ENCODE measurements at places on chromosomes 7 and 10.

DNA sequence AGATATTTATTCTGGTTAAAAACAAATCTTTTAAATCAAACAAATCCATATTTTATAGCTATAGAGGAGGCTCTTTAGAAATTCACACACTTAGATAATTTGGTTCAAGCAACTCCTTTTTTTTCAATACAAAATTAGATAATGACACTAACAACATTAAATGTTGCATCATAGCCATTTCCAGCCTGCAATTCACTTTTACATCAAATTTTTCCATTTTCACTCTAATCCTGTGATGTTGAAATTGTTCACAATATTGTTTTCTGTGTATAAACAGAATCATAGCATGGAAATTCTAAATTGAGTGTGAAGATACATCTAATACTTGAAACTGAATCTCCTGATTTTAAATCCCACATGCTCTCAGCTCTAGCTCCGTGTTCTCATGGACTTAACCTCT, 482.6 kb downstream of the INHBA start:
- DNase-seq = no peak

DNA sequence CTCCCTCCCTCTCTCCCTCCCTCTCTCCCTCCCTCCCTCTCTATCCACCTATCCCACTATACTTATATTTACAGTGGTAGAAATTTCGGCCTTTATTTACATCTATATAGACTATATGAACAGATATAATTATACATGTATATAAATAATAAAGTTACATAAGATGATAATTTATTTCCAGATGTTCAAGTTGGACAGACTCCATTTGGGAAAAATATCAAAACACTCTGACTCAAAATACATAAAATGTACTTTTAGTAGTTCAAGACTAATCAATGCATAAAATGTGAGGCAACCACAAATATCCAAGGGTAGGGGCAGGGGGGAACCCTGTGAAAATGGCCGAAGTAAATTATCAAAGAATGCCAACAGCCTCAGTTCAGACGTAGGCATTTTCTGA, 203.0 kb downstream of the FANK1 start:
- no peak for DNase-seq

- DNase-seq = no peak
Measured at GRCh38 chr7:142174441-142174840, 62.9 kb downstream of the MGAM2 start.

DNA sequence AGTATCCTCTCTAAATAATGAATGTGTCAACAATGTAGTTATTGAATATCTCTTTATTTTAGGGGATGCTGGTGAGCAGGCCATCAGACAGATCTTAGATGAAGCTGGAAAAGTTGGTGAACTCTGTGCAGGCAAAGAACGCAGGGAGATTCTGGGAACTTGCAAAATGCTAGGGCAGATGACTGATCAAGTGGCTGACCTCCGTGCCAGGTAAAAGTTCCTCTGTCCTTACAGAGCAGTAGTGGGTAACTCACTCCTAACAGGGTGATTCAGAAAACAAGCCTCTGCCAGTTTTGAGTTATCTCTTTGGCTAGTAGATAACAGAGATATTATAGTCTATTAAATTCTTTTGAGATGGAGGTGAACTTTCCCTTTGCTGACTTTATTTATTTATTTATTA, 67.3 kb downstream of the AP3M1 start:
- DNase-seq = no peak

GRCh38 chr10:130039141-130039540, 71.5 kb downstream of the C10orf143 start:
- no peak for DNase-seq

DNA sequence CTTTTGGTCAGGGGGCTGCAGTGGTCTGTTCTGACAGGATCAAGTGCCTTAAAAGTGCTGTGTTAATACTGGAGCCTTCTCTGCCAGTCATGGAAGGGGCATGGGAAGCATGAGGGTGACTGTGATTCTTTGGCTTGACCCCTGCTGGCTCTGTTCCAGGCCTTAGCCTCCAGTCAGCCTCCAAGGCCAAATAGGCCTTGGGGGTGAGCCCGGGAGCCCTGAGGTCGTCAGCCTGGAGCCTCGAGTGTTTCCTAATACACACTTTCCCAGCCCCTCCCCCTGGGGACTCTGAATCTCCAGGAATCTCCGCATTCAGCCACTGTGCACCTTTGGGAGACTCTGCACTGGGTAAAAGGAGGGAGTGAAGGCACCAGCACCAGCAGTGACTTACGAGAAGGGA, 10.0 kb downstream of the HKDC1 start:
- DNase-seq = no peak

DNA sequence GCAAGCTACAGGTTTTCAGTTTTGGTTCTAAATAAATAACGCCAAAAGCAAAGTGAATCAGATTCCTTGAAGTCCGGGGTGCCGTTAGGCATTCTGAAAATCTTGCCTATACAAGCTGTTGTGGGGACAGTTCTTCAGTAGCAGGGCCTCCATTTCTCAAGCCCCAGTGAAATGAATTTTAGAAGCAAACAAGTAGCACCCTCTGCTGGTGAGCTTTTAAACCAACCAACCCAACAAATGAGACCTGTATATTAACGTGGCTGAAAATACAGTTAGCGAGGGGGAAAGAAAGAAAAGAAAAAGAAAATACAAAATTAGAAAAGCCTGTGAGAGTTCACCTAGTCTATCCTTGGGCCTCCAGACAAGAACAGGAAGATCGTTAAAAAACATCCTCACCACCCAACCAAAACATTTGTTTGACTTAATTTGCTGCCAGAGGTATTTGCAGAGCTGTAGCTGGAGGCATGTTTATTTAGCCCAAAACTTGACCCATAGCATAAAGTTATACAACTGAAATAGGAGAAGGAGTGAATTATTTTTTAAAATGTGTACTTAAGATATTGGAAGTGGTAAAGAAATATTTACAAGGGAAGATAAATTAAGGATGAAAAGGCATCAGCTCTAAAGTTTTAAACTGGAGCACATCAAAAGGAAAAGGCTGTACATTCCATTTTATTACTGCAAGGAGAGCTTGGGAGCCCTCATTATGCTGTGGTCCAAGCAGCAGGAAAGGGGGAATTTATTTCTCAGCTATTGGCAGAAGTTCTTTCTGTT, 98.9 kb downstream of the DYNC1I1 start:
- peak; percentile 57 for DNase-seq

- no peak for DNase-seq
Measured at GRCh38 chr10:53939654-53940053, 861.4 kb downstream of the PCDH15 start.

GRCh38 chr7:120353171-120353570, 80.2 kb downstream of the KCND2 start:
- DNase-seq = no peak

DNA sequence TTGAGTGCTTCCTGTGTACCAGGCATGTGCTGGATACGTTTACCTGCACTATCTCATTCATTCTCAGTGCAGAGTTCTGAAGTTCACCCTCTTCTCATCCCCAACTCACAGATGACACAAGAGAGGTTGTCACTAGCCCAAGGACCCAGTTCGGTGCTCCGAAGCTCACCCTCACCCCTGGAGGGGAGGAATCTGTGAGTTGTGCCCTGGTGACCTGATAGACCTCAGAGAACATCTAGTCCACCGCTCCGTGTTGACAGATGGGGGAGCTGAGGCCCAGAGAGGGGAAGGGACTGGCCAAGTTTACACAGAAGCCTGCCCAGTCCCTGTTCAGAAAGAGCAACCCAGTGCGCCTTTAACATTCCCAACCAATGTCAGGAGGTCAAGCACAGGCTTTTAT, 44.8 kb upstream of the EMX2 start:
- DNase-seq = no peak

DNA sequence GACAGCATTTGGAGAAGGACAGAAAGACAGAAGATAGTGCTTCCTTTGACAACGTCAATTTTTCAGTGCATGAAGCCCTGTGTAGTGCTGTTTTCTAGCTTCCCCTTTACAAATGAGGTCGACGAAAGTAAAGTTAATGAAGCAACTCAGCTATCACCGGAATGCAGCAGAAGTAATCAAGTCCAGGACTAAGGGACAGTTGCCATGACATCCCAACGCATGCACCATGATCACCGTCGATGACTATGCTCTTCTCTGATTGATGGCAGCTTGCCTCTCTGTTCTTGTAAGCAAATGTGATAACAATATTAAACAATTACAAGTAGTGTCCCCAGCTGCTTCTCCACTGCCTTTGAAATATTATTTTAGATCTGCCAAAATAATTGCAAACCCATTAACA, 205.8 kb downstream of the FRMD4A start:
- peak; percentile 4 for DNase-seq

DNA sequence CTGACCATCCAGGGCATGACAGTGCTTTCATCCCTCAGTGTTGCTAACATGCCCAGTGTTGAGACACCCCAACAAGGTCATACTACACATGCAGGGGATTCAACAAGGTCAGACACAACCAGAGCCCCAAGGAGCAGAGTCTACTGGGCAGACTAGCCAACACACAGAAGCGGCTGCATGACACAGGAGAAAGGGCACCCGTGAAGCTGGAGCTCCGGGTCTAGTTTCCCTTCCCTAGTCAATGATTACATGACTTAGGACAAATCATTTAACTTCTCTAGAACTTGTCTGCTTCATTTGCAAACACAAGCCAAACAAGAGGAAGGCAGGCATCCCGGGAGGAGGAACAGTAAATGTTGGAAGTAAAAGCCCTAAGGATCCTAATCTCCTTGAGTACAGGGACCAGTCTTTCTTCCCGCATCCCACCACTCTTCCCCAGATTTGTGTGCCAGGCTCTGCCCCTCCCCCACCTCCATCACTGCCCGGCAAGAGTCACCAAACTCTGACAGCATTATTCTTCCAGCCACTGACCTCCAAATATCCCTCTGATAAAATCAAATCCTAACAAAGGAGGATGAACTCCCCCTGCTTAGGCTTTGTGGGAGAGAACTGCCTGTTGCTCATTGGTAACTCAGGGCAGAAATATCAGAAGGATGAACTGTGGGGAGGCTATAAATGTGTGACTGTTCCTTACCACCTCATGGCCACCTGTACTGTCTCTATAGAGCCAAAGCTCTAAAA, 104.3 kb downstream of the KCNMA1 start:
- DNase-seq = no peak

DNA sequence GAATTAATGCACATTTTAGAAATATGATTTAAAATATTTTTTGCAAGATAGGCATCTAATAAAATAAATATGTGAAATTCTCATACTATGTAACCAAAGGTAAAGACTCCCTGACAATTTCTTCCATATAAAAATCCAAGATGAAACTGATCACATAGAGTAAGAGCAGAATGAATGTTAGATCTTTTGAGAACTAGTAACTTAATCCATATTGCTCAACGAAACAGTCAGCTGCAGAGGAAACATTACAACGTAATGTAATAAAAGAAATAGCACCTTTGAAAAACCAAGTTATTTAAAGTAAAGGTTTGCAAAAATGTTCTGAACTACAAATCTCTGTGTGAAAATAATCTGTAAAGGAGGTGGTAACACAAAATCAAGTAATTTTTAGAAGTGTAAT, 28.8 kb downstream of the HACD1 start:
- no peak for DNase-seq

DNA sequence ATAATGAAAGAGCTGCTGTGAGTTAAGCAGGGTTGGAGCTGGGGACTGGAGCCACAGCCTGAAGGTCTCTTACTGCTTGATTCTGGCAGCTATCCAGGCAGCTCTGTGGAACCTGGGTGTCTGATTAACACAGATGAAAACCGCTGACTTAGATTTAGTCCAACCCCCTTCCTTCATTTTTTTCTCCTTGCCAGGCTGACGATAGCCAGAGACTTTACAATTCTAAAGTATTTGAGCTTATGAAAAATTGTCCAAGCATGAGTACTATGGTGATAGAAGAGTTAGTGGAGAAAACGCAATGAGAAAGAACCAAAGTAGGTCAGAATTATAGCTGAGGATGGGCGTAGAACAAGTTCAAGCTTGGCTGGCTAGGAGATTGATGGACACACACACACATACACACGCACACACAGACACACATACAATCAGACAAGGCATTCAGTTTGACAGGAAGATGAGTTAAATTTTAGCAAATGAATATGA, 13.5 kb upstream of the GPR85 start:
- peak; percentile 42 for DNase-seq

GRCh38 chr10:116744885-116745284, 2.5 kb upstream of the HSPA12A start:
- peak; percentile 42 for DNase-seq
